ENCODE measurements at places on chromosomes 3 and 15.

DNA sequence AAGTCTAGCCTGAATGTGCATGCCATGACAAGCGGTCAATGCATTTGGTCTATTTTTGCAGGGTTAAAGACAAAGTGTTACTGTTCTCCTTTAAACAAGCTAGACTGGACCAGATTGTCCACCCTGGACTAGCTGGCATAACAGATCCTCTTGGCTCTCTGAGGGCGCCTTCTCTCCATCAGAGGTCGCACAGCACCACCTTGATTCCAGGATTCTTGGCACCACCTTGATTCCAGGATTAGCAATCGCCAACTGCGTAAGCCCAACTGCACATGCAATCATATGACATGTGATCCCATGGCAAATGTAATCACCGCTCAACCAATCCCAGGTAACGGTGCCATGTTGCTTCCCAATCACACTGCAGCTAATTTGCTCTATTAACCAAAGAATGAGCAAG lies 98.6 kb downstream of the OXNAD1 start:
- DNase-seq: no peak

DNA sequence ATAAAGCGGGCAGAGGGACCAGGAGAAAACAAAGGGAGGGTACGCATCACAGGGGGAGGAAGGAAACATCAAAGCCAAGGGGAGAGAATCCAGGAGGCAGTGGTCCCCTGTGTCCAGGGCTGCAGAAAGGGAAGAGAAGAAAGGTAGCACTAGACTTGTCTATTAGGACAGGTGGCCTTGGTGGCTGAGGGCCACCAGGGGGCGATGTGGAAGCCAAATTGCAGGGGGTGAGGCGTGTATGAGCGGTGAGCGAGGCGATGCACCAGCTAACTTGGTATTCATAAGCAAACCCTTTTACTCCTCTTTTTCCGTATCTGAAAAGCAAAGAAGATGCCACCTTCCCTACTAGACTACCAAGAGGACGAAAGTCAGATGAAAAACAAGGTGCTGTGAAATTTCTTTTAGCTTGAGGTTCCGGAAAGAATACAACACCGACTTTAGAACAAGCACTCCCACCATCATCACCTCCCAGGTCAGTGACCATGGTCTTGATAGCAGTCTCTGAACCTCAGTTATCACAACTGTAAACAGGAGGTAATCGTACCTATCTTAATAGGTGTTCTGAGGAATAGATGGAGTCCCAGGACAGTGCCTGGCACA lies 654.4 kb upstream of the ADAMTS9 start:
- DNase-seq: peak; percentile 22

- DNase-seq: no peak
Measured at GRCh38 chr3:122355612-122356011, 27.4 kb downstream of the MIX23 start.

DNA sequence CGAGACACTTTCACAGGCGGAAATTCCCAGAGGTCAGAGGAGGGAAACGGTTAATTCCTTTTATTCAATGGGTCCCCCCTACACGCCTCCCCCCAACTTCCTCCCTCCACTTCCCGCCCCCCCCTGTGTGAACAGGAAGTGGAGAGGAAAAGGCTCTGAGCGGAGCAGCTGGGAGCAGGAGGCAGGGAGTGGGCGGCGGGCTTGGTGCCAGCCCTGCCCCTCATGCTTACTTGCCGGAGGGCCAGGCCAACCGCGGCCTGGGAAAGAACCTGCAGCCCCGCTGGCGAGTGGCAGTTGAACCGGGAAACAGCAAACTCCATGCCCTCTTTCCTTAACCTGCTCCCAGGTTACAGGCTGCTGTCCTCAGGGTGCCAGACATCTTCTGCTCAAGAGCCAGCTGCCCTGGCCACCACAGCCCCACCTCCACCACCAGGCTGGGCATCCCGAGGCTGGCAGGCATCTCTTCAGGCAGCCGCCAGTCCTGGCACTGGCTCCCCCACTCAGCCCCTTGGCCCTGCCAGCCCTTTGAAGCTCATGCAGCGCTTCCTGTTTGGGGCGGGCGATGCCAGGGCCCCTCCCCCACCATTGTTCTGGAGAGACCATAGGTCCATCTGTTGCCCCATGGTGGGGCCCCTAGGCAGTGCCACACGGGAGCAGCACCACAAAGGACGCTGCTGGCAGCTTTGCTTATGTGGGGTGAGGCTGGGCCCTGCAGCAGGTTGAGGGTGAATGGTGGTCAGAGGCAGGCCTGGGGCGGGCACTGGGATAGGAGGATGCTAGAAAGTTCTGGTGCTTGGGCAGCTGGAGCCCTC lies 12.9 kb downstream of the VPS18 start:
- DNase-seq: no peak

- DNase-seq: no peak
Measured at GRCh38 chr3:132709761-132710160, 12.4 kb downstream of the NPHP3 start.

GRCh38 chr3:67288466-67289106 lies 290.5 kb downstream of the KBTBD8 start:
- DNase-seq: no peak

GRCh38 chr15:99369196-99369595 lies 117.9 kb downstream of the LRRC28 start:
- DNase-seq: no peak

GRCh38 chr15:70954171-70954570 lies 61.5 kb downstream of the LRRC49 start:
- peak; percentile 8 for DNase-seq

- peak; percentile 67 for DNase-seq
Measured at GRCh38 chr3:193869221-193870201, 266.4 kb upstream of the HES1 start.

GRCh38 chr15:67504796-67505195 lies 16.1 kb upstream of the C15orf61 start:
- peak; percentile 95 for DNase-seq

DNA sequence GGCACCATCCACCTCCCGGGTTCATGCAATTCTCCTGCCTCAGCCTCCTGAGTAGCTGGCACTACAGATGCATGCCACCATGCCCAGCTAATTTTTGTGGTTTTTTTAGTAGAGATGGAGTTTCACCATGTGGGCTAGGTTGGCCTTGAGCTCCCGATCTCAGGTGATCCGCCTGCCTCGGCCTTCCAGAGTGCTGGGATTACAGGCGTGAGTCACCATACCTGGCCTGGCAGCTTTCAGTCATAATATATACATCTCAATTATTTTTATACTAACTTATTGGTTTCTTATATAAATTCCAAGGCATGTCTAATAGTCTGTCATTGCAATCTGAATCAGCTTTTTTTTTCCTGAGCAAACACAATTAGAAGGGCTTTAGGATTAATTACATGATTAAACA lies 74.0 kb upstream of the CCNL1 start:
- no peak for DNase-seq

DNA sequence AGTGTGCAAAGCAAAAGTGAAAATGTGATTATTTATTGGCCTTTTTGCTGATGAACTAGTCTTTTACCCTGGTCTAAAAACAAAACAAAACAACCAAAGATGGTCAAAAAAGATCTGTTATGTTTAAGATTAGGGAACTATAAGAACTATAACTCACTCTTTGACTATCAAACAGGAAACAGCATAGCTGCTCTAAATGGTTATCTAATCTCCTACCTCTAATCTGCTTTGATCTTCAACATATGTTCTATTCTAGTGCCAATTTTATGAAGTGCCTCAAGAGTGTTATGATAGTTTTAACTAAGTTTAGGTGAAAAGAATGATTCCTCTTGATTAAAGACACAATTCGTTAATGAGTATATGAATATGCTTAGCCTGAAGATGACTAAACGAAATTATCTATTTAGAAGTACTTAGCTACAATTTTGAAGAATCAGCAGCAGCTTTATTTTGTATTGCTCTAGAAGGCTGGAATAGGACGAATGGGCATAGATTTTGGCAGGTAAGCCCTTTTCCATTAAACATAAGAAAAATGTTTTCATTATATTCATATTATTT lies 46.0 kb downstream of the SETD2 start:
- no peak for DNase-seq

DNA sequence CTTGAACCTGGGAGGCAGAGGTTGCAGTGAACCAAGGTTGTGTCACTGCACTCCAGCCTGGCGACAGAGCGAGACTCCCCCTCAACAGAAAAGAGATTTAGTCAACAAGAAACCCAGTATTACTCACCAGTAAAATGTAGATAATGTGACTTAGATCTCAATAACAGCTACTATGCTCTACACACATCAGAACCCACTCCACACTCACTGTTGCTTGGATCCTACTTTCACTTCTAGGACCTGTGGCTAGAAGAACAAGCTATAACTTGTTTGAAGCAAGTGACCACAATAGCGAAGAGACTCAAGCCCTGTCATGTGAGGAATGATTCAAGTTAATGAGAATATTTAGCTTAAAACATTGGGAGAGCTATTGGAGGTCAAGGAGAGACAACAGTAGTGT lies 100.7 kb downstream of the ANXA2 start:
- no peak for DNase-seq

- DNase-seq: no peak
Measured at GRCh38 chr3:9202546-9202945, 46.9 kb downstream of the SRGAP3 start.

- DNase-seq: peak; percentile 62
Measured at GRCh38 chr3:31968369-31968926, 12.6 kb downstream of the OSBPL10 start.

- peak; percentile 46 for DNase-seq
Measured at GRCh38 chr3:119338754-119339153, 44.6 kb downstream of the ARHGAP31 start.

GRCh38 chr3:100891033-100891432 lies 102.2 kb downstream of the ABI3BP start:
- peak; percentile 37 for DNase-seq

GRCh38 chr15:69298697-69299441 lies at the start of gene PAQR5:
TSS of gene PAQR5 (plus strand) at chr15:69298912. CDS start at chr15:69360081, 61,169 bp downstream.
- DNase-seq: no peak

DNA sequence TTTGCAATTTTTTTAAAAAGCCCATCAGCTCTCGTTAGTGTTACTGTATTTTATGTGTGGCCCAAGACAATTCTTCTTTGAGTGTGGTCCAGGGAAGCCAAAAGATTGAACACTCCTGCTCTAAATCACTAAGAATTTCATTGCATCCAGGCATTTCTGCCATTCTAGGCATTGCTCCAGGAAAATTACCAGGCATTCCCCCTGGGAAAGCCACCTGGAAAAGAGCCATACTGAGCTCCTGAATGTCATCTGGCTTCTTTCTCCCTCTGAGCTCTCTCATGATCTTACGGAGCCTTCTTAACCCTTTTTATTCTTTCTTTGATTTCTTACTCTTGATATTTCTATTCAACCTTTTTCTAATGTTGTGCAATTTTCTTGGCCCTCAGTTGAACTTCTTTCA lies 202.2 kb downstream of the DOCK3 start:
- DNase-seq: peak; percentile 35

GRCh38 chr3:40753951-40754350 lies 229.2 kb downstream of the ZNF621 start:
- DNase-seq: no peak

DNA sequence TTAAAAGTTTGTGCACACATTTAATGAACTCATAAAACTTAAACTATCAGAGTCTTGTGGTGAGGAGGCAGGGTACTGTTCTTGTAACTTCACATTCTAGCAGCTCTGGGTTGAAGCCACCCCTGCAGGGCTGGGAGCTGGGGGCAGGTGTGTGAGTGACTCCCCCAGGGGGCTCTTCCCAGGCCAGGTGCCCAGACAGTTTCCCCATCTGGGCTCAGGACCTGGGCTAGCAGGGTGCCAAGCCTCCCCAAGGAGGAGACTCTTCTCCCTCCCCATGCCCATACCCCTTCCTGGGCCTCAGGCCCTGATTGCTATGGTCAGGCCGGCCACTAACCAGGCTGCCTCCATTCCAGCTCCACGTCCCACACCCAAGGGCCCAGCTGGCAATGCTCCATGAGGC lies 22.0 kb upstream of the CHCHD6 start:
- DNase-seq: no peak

DNA sequence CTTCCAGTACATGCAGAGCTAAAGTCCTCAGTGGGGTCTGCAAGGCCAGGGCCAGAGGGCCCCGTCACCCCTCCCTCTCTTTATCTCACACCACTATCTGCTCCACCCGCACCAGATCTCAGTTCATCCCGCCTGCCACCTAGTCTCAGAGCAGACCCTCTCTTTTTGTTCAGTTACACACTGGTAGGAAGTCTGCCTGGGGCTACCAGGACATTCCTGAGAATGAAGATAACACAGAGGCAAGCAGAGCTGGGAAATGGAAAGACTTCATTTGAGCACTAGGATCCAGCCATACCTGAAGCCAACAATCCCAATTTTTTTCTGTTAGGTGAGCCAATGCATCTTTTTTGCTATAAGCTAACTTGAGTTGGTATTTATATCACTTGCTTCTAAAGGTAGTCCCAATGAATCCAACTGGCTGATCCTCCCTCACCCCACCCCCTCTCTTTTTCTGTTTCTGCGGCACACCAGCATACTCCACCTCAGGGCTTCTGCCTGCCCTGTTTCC lies 24.5 kb downstream of the ATP2B2 start:
- DNase-seq: no peak

DNA sequence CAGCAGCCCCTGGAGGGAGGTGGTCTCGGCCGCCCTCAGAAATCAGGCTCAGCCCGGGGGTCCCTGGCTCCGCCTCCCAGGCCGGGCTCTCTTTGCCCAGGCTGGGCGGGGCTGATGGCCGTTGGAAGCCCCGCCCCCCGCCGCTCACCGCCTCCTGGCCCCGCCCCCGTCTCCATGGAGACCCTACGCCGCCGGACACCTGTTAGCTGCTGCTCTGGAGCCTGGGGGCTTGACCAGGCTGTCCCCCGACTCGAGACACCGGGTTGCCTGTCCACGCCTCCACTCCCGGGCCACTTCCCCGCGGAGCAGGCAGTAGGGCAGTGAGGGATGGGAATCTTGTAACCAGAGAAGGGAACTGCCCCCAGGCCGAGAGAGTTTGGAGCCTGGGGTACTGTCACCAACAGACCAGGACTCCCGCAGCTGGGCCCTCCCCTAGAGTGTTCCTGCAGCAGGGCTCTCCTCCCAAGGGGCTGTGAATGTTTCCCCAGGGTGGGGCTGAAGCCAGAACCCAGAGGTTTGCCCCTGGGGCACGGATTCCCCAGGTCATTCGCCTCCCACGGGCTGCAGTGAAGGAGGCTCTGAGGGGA lies 27.8 kb upstream of the RPL32 start:
- no peak for DNase-seq

GRCh38 chr15:62706317-62706716 lies 336.2 kb upstream of the TPM1 start:
- peak; percentile 9 for DNase-seq

DNA sequence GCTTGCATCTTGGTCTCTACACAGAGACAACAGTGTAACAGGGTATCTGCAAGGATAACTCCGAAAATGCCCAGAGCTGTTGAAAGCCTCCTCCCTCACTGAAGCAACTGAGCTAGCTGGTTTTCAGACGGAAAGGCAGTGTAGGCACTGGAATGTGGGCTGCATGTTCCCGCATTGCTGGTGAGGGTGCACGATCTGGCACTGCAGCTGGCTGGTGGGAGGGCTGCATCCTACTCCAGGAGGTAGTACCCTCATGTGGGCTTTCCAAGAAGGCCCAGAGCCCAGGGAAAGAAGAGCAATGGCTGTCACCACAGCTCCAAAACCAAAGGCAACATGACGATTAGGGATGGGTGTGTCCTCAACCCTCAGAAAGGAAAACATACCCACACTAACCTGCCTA lies 28.7 kb upstream of the RPS17 start:
- no peak for DNase-seq

GRCh38 chr3:104150724-104151123 lies 1216.0 kb upstream of the ALCAM start:
- DNase-seq: no peak

- DNase-seq: no peak
Measured at GRCh38 chr3:197590313-197590962, 34.7 kb upstream of the BDH1 start.

- DNase-seq: no peak
Measured at GRCh38 chr3:136804141-136804540, 14.8 kb upstream of the SLC35G2 start.
